ENCODE measurements at places on chromosomes 1 and 21.

DNA sequence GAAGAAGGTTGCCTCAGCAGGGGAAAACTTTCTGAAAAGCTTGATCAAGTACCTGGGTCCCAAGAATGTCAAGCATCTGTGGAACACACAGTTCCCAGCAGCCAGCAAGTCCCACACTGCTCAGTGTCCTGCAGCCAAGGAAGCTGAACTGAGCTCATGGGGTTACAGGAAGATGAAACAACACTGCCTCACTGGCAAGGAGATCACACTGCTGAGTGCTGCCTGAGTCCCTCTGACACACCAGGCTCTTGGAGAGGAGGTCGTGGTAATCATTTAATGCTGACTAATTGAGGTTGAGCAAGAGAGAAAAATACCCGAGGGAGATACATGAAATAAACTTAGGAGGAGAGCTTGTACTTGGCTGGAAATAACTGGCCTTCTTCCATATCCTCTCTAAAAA, 75.2 kb downstream of the MPZL1 start:
- DNase-seq: no peak

DNA sequence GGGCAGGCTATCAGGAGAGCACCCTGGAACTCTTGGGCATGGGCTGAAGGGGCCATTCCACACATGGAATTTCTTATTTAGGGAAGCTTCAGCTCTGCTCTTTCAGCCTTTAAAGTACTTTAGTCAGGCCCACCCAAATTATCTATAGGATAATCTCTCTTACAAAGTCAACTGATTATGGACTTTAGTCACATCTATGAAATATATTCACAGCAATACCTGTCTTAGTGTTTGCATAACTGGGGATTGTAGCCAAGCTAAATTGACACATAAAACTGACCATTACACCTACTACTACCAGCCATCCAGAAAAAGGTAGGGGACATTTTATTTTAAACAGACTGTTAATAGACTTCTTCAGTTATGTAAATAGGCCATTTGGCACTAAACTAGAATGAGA, 114.9 kb upstream of the VANGL1 start:
- no peak for DNase-seq

- no peak for DNase-seq
Observed at GRCh38 chr1:168498159-168498631, 45.6 kb downstream of the XCL2 start.

- DNase-seq: no peak
Observed at GRCh38 chr1:10712568-10713362, 83.7 kb downstream of the CASZ1 start.

- no peak for DNase-seq
Observed at GRCh38 chr1:30277911-30278310, 445.5 kb downstream of the MATN1 start.

- no peak for DNase-seq
Observed at GRCh38 chr1:153800516-153800915, 25.3 kb downstream of the SLC27A3 start.

- no peak for DNase-seq
Observed at GRCh38 chr1:37776946-37777516, 12.1 kb upstream of the EPHA10 start.

DNA sequence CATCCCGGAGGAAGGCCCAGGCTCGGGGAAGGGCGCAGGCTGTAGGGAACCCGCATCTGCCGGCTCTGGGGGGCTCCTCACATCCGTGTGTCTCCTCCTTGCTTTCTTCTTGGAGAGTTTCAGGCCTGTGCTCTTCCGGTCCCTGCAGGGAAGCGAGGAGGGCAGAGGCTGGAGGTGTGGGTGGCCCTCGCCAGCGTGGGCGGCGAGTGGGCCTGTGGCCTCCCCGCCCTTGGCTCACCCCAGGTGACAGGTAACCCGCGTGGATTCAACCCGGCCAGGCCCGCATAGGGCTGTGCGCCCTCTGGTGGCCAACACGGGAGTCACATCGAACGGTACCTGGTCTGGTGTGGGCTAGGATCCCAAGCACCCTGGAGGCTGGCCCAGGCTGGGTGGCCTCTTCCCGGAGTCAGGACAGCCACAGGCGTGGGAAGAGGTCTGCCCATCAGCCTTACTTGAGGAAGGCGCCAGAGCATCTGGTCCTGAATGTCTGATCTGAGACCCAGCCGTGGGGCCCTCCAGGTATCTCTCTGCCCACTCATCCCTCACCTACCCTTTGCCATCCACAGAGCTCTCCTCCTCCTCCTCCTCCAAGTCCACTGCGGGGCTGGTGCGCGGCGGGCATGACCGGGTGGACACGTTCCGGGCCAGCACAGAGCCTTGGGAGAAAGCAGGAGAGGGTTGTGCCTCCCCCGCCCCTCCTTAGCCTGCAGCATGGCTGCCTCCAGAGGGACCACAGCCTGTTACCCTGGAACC, 9.6 kb upstream of the TNFRSF25 start:
- no peak for DNase-seq

- DNase-seq: no peak
Observed at GRCh38 chr1:15963968-15964648, 11.8 kb downstream of the ZBTB17 start.

GRCh38 chr1:222905151-222905550, 90.3 kb downstream of the DISP1 start:
- DNase-seq: no peak

DNA sequence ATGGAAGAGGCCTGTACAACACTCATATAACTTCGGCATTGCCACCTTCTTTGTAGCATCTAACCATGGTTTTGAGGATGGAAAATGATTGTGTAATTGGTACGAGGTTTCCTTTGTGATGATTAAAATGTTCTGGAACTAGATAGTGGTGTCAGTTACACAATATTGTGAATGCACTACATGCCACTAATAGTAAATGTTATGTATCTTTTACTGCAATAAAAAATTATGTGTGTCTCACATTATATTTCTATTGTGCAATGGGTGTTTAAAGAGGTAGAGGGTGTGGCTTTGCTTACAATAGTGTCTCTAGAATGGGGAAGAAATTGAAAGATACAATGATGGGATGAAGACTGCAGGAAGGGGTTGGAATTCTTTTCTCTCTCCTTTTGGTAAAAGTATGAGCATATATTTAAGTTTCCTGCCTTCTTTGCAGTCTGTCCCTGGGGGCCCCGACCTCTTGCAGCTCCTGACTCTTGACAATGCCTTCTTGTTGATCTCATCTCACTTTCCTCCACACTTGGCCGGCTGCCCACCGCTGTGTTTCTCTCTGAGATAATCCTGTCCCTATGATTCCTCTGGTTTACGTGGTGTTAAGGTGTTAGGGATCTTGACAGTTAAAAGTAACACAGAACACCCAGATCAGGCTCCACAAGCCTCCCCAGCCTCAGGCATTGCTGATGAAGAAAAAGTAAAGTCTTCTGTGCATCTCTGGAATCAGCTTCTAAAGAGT, 39.3 kb downstream of the MTARC1 start:
- DNase-seq: no peak

DNA sequence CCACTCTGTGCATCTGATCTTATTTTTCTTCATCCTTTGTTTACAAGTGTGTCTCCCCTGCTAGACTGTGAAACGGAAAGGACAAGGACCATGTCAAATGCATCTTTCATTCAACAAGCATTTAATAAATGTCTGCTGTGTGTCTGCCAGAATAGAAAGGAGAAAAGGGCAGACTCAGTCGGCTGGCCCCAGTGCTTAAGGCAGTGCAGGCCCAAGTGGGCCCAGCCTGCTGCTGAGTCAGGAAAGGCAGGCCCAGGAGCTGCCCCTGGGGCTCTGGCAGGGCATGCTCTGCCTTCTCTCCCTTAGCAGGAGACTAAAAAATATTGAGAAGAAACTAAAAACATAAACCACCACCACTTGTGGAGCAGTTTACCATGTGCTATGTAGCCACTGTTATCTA, 38.1 kb downstream of the PLEKHA6 start:
- DNase-seq: no peak

- DNase-seq: no peak
Observed at GRCh38 chr1:212557739-212558692, 50.5 kb upstream of the ATF3 start.

- DNase-seq: no peak
Observed at GRCh38 chr1:46043458-46044017, 88.9 kb downstream of the PIK3R3 start.

GRCh38 chr1:31880957-31881687, 57.0 kb downstream of the PTP4A2 start:
- peak; percentile 29 for DNase-seq

GRCh38 chr1:23251812-23252211, 34.5 kb upstream of the HTR1D start:
- DNase-seq: no peak

DNA sequence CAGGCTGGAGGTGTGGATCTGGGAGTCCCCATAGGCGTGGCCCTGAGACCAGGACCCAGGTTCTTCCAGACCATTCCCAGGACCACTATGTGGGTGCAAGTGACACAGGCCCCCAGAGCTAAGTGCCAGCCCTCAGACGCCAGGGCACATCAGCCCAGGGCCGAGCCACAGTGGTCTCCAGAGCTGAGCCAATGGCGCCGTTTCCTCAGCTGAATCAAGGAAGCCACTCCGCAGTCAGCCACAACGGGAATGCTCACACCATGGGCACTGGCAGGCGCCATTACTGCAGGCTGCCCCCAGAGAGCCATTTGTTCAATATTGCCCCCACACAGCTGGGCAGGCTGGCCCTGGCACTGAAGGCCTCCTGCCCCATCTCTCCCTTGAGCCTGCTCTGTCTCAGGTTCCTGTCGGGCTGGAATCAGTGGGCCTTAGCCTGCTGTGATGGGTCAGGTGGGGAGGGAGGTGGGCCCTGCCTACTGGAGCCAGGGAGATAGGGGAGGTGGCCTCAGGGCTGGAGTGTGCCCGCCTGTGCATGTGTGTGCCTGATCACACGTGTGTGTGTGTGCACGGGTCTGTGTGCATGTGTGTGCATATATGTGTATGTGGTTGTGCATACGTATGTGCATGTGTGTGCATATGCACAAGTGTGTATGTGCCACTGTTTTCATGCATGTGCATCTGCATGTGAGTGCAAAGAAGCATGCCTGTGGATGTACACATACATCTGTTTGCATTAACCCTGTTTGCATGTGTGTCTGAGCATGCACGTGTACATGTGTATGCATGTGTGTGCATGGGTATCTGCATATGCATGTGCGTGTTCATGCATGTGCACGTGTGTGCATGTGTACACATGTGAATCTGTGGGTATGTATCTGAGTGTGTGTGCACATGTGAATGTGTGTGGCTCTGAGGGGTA, 6.1 kb downstream of the GJC2 start:
- no peak for DNase-seq

- no peak for DNase-seq
Observed at GRCh38 chr1:199170711-199171110, 531.9 kb downstream of the PTPRC start.

GRCh38 chr1:149967646-149968045, 31.0 kb upstream of the MTMR11 start:
- DNase-seq: no peak

DNA sequence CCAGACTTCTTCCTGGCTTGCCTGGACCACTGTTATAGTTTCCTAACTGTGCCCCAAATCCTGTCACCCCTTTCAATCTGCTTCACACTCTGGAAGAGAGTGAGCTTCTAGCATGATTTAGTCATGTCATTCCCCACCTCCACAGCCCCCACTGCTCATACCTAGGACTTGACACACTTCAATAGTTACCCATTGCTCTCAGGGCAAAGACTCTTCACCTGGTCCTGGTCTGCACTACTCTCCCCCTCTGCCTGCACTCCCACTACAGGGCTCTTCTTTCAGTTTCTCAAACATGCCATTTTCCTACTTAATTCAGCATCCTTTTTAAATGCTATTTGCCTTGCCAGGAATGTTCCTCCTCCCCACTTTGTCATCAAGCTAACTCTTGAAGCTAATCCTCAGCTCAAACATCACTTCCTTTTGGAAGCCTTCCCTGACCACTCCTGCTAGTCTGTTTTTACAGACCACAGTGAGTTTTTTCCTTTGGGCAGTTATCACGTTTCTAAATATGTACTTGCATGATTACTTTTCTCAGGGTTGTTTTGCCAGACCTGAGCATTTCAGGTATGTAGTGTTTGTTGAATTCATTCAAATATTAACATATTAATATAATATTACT, 24.7 kb downstream of the CYP2J2 start:
- no peak for DNase-seq

DNA sequence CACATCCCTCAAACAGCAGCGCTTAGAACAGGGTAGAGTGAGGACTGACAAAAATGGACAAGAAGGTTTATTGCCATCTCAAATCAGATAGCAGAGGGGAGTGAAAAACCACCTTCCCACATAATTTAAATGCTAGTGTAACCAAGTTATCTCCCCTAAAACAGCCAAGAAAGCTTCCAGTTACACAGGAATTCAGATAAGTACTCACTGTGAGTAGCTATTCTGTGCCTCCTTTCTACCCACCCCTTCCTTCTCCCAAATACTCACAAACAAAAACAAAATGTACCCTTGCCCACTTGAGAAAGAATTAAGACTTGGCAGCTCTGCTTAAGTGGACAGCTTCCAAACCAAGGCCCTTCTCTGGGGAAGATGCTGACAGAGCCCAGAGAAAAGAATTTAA, 9.1 kb downstream of the OTUD7B start:
- DNase-seq: no peak

DNA sequence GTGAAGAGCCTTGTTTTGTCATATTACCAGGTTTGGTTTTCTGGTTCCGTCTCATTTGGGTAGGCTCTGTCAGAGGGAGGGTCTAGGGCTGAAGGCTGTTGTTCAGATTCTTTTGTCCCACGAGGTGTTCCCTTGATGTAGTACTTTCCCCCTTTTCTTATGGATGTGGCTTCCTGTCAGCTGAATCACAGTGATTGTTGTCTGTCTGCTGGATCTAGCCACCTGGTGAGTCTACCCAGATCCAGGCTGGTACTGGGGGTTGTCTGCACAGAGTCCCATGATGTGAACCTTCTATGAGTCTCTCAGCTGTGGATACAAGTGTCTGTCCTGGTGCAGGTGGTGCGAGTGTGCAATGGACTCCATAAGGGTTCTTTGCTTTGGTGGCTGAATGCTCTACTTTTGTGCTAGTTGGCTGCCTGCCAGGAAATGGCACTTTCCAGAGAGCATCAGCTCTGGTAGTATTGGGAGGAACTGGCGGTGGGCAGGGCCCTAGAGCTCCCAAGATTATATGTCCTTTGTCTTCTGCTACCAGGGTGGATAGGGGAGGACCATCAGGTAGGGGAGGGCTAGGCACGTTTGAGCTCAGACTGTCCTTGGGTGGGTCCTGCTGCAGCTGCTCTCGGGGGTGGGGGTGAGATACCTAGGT, 246.0 kb downstream of the RYR2 start:
- DNase-seq: no peak

DNA sequence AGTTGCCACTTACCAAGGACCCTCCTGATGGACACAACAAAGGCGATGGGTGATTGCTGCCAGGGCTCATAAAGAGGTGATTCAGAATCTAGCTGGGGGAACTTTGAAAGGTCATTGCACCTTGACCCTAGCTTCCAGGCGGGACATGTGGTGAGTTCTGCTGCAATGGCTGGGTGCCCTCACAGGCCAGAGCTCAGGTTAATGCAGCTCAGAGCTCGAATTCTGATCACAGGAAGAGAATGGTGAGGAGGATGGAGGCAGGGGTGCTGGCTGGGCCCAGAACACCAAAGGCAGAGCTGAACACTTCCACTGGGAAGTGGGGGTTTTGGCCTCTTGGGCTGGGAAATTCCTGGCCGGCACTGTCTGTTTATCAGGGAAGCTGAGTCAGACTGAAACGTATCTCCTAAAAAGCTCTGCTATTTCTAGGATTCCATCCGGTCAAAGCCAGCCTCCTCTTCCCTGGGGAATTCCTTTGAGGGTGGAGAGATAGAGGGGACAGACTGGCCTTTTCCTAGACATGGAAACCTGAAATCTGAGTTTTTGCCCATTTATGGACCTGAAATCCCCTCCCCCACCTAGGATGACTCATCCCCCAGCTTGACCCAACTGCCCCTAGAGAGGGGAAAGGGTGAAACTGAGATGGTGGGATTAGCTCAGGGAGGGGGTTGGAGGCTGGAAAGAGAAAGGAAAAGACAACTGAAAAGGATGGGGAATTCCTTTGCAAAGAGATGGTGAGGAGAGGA, 27.2 kb downstream of the NUAK2 start:
- DNase-seq: peak; percentile 89
